ENCODE measurements at places on chromosomes 1 and 21.
A peak's percentile ranks its signal among the peaks of the same experiment; 100 is the strongest.

DNA sequence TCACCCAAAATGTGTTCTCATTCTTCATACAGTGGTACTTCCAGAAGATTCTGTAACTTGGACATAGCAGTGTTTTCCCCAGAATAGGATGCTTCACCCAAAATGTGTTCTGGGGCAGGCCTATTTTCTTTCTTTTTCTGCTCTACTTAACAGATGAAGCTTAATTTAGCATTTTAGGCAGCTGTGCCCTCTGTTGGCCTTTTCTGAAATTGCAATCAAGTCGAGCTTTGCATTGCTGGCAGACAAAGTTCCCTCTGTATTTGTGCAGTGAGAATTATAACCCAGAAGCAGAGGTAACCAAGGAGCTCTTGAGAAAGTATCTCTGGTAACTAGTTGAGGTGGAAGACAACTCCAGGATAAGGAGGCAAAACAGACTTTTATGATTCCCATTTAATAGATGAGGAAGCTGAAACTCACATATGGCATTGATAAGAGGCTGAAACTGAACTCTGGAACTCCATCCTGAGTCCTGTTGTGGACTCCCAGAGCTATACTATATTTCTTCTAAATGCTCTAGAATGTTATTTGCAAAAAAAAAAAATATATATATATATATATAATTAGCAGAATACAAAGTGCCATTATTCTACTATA lies 50.3 kb upstream of the L1TD1 start:
- no peak for DNase-seq

DNA sequence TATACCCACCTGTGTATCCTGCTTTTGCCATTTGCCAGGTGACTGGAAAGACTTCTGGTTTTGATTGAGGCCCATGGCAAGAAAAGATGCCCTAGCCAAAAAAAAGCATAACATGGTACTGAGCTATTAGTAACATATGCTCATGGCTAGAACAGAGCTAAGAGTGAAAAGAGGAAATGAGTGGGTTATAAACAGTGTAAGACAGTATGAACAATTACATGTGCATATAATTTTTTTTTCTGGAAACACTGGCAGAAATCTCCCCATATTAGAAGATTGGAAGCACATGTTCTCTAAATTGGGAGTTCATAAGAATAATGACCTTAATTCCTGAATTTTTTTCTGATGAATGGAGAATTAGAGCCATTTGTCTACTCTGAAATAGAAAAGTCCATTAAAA lies 41.2 kb upstream of the PDC start:
- no peak for DNase-seq

DNA sequence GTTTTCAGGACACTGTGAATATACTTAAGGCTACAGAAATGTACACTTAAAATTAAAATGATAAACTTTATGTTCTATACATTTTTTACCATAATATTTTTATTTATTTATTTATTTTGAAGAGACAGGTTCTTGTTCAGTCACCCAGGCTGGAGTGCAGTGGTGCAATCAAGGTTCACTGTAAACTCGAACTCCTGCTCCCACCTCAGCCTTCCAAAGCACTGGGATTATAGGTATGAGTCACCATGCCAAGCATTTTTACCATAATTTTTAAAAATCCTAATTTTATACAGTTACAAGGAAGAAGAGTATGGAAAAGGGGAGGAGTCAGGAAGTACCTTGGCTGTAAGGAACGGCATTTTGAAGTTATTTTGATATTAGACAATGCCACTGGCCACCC lies 23.6 kb upstream of the ANGPTL3 start:
- DNase-seq: no peak

- no peak for DNase-seq
Measured at GRCh38 chr1:234546890-234547788, 62.8 kb downstream of the IRF2BP2 start.

GRCh38 chr1:20248971-20249612 lies 41.6 kb upstream of the VWA5B1 start:
- DNase-seq: no peak

- DNase-seq: peak; percentile 33
Measured at GRCh38 chr1:22317231-22317919, 134.3 kb upstream of the ZBTB40 start.

DNA sequence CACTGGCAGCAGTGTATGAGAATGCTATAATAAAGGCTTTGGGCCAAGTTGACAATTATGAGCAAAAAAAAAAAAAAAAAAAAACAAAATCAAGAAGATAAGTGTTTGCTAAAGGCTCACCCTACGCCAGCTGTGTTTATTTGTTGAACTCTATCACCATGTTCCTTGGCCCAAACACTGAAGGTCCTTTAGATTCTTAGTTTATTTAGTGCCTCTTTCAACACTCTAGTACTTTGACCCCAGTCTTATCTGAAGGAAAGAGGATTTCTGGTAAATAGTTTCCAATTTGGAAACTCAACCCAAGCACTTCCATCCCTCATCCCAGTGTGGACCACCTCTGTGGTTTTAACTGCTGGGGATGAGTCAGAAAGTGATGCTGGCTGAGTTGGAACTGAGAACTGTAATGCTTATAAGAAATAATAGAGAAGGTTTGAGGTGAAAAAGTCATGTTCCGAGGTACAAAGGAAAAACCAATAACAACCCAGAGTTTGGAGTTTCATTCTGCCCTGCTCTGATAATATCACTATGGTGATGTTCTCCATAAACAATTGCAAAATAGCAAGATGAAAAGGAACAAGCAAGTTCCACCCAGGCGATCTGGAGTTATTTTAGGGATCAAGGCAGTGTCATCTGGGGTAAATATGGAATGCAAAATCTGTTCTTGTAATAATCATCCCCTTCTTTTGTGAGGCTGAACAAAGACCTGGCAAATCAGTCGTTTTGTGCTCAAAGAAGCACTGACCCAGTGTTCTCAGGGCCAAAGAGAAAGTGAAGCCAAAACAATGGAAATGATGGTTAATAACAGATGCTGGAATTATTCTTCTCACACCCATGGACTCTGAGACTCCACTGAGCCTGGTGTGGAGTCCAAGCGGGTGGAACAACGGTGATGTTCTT lies 19.7 kb upstream of the CAPZB start:
- no peak for DNase-seq

DNA sequence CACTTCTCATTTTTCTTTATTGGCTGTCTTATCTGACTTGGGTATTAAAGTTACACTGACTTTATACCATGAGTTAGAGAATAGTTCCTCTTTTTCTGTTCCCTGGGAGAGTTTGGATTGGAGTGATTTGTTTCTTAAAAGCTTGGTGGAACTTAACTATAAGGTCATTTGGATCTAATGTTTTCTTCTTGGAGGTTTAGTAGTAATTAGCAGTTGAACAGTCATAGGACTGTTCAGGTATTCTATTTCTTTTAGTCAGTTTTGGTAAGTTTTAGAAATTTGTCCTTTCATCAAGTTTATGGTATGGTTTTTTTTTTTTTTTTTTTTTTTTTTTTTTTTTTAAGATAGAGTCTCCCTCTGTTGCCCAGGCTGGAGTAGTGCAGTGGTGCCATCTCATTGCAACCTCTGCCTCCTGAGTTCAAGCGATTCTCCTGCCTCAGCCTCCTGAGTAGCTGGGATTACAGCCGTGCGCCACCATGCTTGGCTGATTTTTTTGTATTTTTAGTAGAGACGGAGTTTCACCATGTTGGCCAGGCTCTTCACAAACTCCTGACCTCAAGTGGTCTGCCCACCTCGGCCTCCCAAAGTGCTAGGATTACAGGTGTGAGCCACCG lies 6.3 kb downstream of the TTC3 start:
- DNase-seq: no peak

Data from iPS DF 19.7 (cell line).